ENCODE measurements at places on chromosomes 3 and 15. TPM values are rescaled to one million over a fixed set of nuclear protein-coding genes. Genes with fewer than 3 reads are reported as not detected.

Gene CHRM5
- 0.40 TPM for polyA plus RNA-seq

Gene C3orf18
- polyA plus RNA-seq = 23.6 TPM

- DNase-seq = no peak
These were observed 15.5 kb upstream of the PPP1R2 start for GRCh38 chr3:195558602-195559001.

- no peak for DNase-seq
These were observed 409.8 kb downstream of the GRM7 start for GRCh38 chr3:7270731-7271130.

Gene SCAANT1
- 1.4 TPM for polyA plus RNA-seq

DNA sequence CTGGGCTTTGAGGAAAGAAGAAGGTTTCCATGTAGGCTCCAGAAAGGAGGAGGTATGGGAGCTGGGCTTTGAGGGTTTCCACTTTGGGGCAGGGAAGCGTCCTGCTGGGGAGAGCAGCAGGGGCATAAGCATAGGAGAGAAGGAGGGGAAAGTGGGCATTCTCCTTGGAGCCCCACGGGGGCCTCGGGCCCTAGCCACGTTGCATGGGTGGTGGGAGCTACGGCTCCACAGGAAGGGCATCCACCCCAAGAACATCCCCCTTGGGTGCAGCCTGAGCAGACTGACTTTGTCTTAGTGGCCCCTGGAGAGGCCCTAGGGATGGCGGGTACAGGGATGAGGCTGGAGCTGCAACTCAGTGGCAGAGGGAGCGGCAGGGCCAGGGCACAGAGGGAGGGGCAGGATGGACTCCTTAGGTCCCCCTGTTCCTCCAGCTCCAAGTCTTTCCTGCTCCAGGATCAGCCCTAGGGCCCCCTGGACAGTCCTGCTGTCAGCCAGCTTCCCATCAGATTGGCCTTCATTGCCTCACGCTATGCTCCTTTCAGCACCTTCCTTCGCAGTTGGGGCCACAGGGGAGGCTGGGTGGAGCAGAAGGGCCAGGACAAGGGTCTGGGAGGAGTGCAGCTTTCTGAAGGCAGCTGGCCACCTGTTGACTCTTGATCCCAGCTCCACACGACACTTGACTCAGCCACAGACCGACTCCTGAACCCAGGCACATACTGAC lies 22.9 kb downstream of the PRR20G start:
- DNase-seq = no peak

GRCh38 chr3:154018100-154018696 lies 103.0 kb upstream of the ARHGEF26 start:
- no peak for DNase-seq

GRCh38 chr15:52783929-52784798 lies 6.0 kb downstream of the ONECUT1 start:
- no peak for DNase-seq

Gene ACOX2
- 62.0 TPM for polyA plus RNA-seq
